ENCODE measurements at places on chromosomes 12 and 14.

DNA sequence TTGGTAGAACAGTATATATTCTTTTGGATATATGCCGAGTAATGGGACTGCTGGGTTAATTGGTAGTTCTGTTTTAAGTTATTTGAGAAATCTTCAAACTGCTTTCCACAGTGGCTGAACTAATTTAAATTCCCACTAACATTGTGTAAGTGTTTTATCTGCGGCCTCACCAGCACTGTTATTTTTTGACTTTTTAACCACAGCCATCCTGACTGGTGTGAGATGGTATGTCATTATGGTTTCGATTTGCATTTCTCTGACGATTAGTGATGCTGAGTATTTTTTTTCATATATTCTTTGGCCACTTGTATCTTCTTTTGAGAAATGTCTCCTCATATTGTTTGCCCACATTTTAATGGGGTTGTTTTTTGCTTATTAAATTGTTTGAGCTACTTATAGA is 357.4 kb downstream of the C12orf50 start:
- no peak for DNase-seq

- no peak for DNase-seq
These were observed 36.0 kb downstream of the CDK17 start for GRCh38 chr12:96364092-96364700.

- DNase-seq: no peak
These were observed 16.3 kb downstream of the BEGAIN start for GRCh38 chr14:100570726-100571454.

- DNase-seq: no peak
These were observed 10.2 kb downstream of the KITLG start for GRCh38 chr12:88570103-88570502.

- no peak for DNase-seq
These were observed 2.8 kb upstream of the ARID2 start for GRCh38 chr12:45726603-45727300.

DNA sequence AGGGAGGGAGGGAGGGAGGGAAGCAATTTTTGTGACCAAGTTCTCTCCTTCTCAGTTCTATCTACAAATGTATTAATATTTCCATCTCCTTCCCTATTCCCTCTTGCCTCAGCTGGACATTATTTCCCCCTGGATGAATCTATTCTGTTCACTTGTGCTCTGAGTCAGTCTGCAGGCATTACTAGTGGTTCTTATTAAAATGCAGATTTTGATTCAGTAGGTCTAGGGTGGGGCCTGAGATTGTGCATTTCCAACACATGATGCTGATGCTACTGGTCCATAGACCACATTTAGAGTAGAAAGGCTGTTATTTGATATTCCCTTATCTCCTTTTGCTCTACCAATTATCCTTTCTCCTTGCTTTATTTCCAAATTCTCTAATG is 40.1 kb upstream of the YAF2 start:
- no peak for DNase-seq

All from CD8-positive, alpha-beta memory T cell (primary cell).